ENCODE measurements at places on chromosomes 12 and 14. TPM values are rescaled to one million over a fixed set of nuclear protein-coding genes. Genes with fewer than 3 reads are reported as not detected.

Gene LALBA
- total RNA-seq: not detected

Gene SVOP
- total RNA-seq: not detected

Gene GMPR2
- 108 TPM for total RNA-seq

Gene IFNG-AS1
- total RNA-seq: not detected

Gene NEUROD4
- total RNA-seq: not detected

Gene ASB2
- not detected for total RNA-seq

Gene SSTR1
- total RNA-seq: 0.33 TPM

Gene CPM
- 2.2 TPM for total RNA-seq

- DNase-seq: no peak
These were observed 215.2 kb upstream of the SSTR1 start for GRCh38 chr14:37992499-37992898.

DNA sequence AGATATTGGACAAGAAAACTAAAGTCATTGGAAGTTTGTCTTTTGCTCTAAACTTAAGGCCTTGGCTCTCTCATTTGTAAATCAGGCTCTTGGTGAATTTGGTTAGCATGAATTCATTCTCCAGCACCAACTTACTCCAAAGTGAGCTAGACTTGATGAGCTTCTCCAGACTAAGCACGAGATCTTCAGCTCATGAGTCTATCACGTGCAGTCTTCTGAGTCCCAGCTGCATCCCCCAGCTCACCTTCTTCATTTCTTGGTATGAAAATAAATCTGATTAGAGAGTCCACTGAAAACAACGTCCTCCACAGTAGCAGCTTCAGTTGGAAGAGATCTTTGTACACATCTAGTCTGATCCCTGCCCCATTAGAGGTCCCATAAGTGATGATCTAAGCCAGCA is 52.5 kb upstream of the DDX11 start:
- DNase-seq: no peak

DNA sequence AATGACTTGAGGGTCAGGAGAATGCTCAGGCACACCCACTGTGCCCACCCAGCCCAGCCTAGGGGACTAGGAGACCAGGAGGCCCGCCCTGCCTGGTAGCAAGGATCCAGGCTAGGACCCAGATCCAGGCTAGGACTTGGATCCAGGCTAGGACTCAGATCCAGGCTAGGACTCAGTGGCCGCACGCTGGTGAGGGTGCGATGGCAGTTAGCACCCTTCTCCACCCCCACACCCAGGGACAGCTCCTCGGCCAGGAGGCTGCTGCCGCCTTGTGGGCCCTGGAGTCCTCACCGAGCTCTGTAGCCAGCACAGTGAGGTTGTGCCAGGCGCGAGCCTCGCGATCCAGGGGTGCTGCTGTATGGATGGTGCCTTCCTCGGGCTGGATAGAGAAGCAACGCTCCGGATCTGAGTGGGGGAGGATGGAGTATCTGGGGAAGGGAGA is 5.1 kb downstream of the CDH24 start:
- DNase-seq: no peak

GRCh38 chr14:28651148-28651547 is 115.4 kb upstream of the FOXG1 start:
- DNase-seq: no peak

GRCh38 chr12:106070147-106070546 is 68.6 kb downstream of the NUAK1 start:
- no peak for DNase-seq

DNA sequence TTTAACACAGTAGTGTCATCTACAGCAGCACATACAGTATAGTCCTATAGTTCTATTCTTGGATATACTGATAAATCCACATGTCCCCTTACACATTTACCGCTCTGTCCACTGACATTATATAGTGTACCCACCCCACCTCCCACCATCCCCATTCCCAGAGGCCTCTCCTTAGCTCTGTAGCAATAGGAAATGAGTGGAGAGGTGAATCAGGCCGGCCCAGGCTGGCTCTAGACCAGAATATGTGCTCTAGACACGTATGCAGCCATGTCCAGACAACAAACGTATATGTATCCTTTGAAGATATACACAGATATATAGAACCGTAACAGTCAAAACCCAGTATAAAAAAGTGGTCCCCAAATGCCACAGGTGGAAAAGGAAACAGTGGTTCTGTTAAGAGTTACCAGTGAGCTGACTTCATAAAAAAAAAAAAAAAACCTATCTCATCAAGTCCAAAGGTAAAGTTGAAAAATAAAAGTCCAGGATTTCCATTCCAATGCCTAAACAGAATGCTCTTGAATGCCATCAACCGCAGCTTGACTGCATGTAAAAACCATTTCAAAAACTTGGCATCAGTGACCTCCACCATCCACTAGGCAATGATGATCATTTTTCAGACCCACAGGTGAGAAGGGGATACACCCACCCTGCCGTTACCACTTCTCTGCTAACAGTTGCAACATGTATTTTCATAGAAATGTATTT is 16.7 kb downstream of the EGLN3 start:
- DNase-seq: peak; percentile 51

DNA sequence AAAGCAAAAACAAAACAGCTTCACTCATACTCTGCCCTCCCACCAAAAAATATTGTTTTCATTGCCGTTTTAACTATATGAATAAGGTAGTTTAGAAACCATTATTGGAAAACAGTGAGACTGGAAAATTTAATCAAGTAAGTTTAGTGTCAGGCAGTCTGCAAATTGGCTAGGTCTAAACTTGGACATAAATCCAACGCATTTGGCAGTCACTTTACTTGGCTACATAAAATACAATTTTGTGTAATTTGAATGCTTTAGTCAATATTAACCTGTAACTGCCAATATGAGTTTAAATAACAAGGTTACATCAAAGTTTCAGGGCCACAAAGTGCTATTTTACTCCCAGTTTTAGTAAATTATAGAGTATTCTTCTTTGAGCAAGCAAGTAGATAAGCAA is 202.3 kb upstream of the SLC38A2 start:
- DNase-seq: no peak

DNA sequence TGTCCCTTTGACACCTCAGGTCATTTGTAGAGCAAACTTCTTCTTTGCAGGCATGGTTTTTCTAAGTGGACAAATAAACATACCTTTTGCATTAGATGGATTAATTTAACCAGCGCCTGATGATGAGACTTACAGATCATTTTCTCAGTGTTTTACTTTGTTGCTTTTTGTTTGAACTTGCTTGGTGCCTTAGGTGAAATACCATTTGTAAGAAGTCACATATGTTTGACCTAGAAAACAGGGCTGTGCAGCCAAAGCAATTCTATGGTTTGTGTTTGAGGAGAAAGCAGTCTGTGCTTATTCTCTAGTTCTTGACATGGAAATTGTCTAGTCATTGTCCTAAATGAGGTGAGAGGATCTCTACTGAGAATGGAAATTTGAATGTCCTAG is 111.1 kb downstream of the DIP2B start:
- DNase-seq: no peak

GRCh38 chr12:108335349-108336119 is 3.6 kb downstream of the CMKLR1 start:
- DNase-seq: no peak

GRCh38 chr14:100305324-100306100 is 732 bp downstream of the SLC25A29 start:
- peak; percentile 45 for DNase-seq

DNA sequence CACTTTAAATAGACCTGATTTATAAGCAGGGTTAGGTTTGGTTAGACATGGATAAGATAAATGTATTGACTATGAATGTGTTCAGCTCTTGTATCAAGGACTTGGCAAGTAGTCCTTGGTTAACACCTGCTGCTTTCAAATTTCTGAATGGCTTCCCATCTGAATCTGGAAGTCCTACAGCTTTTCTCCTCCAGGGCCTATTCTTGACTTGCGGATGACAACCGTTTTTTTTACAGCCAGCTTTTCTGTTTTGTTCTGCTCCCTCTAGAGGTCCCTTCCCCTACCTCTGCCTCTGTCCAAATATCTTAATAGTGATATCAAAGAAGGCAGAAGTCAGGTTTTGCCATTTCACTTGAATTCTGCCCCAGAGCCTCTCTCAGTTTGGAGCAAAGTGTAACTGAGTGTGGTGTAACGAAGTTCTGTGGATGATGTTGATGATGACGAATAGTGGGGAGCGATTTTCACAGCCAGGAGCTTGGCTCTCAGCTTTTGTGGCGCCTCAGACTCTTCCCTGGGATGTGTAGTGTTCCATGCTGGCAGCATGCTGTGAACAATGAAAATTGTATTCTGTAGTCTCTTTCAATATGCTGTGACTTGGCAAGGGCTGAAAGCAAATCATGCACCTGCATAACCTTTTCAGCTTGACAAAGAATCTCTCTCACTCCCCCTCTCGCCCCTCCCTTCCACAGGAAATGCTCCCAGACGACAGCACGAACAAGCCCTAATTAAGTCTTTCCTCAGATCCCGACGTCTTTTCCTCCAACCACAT is 5.0 kb upstream of the SLC4A8 start:
- DNase-seq: peak; percentile 56

DNA sequence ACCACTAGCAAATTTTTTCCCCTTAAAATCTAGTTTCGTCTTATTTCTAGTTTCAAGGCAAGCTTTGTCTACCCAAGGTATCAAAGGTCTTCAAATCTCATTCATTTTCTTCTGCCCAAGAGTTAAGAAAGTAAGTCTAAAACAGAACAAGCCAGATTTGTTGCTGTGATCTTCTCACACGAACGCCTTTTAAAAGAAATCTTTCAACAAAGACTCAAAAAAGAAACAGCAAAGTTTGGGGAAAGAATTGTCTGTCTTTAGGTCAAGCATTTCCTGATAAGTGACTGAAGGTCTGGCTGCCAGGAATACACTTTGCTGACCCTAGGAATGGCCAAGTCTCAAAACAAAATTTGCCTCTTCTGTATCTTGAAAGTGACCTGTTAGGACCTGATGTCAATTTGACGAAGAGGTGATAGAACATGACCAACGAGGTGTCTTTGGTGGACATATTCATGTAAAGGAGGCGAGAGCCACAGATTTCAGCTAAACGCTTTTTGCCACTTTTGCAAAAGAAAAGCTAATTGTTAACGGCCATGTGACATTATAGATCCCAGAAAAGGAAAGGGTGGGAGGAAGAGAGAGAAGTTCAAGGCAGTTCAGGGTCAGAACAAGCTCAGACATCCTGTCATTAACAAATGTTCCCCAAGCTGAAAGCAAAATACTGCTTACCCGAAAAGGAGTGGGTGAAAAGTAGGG is 1.7 kb downstream of the CDK17 start:
- DNase-seq: peak; percentile 62

- DNase-seq: peak; percentile 16
These were observed 69.9 kb upstream of the C14orf180 start for GRCh38 chr14:104509673-104510072.

GRCh38 chr14:68797121-68797670 is 4.3 kb upstream of the ZFP36L1 start:
- no peak for DNase-seq

- DNase-seq: no peak
These were observed 61.4 kb downstream of the WSCD2 start for GRCh38 chr12:108190529-108190928.

GRCh38 chr12:91892081-91892855 is 253.4 kb downstream of the BTG1 start:
- DNase-seq: no peak

GRCh38 chr14:79284621-79285020 is 926.7 kb downstream of the DIO2 start:
- no peak for DNase-seq

DNA sequence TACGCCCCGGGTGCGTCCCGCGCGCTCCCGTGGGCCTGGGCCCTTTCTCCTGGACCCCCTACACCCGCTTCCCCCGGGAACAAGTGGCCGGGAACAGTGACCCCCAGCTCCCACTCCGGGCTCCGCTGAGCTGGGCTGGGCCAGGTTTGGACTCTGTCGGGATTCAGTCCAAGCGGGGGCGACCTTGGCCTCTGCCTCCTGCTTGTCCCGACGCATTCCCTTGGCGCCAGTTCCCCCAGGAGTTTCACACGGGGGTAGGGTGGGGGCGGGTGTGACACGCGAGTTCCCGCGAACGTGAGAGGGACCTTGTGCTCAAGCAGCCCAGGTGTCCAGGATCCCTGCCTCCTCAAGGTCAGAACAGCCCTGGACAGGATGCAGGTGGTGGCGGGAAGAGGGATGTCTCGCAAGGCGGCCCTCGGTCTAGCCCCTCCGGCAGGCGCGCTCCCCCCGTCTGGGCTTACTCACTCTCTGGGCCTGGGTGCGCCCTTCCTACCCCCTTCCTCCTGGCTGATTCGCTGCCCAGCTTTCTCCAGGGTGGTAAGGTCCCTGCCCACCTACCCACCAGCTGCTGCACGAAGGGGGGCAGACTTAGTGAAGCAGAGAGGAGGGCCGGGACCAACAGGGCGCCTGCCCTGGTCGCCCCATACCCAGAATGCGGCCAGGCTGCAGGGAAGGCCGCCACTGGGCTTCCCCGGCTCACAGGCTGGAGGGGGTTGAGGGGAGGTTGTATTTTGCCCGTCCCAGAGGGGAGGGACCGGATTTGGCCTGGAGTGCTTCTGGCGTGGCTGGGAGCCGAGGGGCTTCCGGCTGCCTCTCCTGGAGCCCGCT is 862 bp downstream of the CRIP2 start:
- DNase-seq: peak; percentile 78

DNA sequence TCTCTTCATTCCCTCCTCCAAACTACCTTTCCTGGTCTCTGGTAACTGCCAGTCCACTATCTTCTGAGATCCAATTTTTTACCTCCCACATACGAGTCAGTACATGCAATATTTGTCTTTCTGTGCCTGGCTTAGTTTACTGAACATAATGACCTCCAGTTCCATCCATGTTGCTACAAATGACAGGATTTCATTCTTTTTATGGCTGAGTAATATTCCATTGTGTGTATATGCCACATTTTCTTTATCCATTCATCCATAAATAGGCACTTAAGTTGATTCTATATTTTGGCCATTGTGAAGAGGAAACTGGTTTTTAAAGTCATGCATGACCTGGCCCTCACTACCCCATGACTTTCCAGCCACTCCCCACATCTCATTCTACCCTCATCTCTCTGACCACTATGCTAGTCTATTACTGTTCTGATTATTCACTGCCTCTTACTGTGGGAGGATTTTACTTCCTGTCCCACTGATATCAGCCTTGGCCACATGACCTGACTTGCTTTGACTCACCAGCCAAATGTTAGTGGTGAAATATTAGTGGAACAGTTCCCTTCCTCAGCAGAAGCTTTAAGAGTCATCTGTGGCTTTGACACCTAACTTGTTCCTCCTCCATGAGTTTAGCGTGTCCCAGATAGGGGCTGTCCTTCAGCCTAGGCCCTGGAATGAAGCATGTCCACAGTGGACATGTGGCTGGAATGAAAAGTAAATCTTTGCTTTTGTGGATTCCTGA is 52.2 kb downstream of the GOLGA5 start:
- peak; percentile 77 for DNase-seq

- no peak for DNase-seq
These were observed 58.6 kb downstream of the KCNA5 start for GRCh38 chr12:5102261-5102789.

- no peak for DNase-seq
These were observed 67.1 kb downstream of the TUNAR start for GRCh38 chr14:95943699-95944098.

Measured in dermis blood vessel endothelial cell (primary cell).